ENCODE measurements at places on chromosomes 11 and 22. TPM values are rescaled to one million over a fixed set of nuclear protein-coding genes. Genes with fewer than 3 reads are reported as not detected.

GRCh38 chr11:114395736-114396135, 4.6 kb downstream of the C11orf71 start:
- no peak for DNase-seq

- no peak for DNase-seq
These were observed 279.7 kb downstream of the SWAP70 start for GRCh38 chr11:9943386-9944110.

- DNase-seq, result no peak
These were observed 46.1 kb upstream of the PRDM11 start for GRCh38 chr11:45100339-45100738.

DNA sequence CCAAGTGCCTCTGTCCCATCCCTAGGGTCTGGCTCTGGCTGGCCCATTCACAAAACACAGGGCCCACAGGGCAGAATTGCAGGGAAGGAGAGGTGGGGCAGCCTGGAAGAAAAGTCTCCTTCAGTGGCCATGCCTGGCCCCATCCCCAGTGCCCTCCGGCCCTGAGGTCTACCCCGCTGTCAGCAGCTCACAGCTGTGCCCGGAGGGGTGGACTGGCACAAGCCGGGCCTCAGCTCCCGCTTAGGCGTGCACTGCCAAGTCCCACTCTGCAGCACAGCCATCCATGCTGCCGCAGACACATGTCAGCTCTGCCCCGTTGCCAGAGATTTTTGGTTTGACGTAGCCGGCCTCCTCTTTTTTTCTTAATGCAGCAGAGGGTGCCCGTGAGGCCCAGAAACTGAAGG, 3.9 kb upstream of the SCN2B start:
- DNase-seq, result peak; percentile 73

Gene PKP3
- polyA plus RNA-seq, result 6.6 TPM

Data from left kidney (tissue), 8 donors.